ENCODE measurements at places on chromosomes 13 and 19.

- no peak for DNase-seq
Measured at GRCh38 chr13:34815526-34815925, 126.5 kb upstream of the NBEA start.

GRCh38 chr13:23744315-23744714, 144.9 kb downstream of the MIPEP start:
- DNase-seq: no peak

DNA sequence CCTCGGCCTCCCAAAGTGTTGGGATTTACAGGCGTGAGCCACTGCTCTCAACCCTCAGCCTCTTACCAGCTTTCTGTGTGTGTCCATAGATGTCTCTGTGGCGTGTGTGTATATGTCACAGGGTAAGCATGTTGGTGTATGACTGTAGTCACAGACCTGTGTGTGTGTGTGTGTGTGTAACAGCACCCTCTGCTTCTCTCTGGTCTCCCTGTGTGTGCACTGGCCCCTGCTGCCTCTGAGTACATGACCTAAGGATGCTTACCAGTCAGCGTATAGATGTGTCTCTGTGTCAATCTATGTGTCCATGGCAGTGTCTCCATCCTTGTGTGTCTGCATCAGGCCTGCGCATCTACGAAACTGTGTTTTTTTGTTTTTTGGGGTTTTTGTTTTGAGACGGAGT, 5.6 kb downstream of the AXL start:
- DNase-seq: no peak

- DNase-seq: peak; percentile 10
Measured at GRCh38 chr19:53140351-53140750, 7.6 kb upstream of the ZNF415 start.

DNA sequence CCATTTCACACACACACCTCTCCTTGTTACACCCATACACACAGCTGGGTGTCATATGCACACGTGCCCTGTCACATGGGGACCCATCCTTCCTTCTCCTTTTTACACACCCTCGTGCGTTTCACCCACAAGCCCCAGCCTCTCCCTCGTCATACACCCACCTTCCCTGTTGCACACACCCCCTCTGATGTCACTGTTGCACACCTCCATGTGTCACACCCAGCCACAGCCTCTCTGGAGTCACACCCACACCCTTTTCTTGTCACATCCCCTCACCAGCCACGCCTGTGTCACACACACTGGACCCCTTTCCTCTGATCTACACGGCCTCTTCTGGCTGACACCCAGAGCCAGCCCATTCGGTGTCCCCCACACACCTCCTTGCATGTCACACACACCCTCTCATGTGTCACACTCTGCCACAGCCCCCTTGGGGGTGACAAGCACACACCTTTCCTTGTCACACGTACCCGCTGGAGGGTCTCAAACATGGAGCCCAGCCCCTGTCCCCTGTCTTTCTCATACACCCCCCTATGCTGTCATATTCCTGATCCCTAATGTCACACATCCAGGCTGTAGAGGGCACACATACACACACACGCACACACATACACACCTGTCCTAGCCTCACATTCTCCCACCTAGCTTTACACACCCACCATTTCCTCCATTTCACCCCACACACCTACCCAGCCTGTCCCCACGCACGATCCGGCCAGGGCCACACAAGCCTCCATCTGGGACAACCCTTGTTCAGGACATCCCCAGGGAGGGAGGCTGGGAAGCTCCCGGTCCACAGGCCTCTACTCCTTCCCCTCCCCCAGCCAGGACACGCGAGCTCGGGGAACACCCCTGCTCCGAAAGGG, 1.4 kb downstream of the NOVA2 start:
- no peak for DNase-seq

DNA sequence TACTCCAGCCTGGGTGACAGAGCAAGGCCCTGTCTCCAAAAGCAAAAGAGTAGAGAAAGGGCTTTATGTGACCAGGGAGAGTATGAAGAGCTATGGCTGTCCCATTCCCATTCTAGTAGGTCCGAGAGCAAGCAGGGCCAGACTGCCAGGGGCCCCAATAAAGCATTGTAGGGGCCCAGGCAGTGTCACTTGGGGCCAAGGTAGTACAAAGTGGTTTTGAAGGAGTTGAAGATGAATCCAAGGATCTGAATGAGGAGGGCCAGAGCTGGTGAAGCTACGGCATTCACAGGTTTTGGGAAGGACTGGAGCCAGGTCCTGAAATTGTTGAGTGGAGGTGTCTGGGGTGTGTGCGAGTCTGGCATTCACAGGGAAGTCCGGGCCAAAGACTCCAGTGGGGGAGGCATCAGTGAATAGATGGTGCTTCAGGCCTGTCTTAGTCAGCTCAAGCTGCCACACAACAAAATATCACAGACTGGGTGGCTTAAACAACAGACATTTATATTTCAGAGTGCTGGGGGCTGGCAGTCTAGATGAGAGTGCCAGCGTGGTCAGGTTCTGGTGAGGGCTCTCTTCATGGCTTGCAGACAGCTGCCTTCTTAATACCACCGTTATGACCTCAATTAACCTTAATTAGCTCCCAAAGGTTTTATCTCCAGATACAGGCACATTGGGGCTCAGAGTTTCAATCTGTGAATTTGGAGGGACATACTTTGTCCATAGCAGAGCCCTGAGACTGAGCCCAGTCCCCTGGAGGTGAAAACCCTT, 9.9 kb downstream of the NACC1 start:
- no peak for DNase-seq

GRCh38 chr13:107977071-107977574, 238.2 kb downstream of the LIG4 start:
- peak; percentile 12 for DNase-seq

GRCh38 chr19:54502518-54503048, at the start of gene LAIR2:
LAIR2 (plus strand) TSS chr19:54502831; CDS start chr19:54502919, 88 bp downstream.
- DNase-seq: no peak

GRCh38 chr19:40224342-40225150, 1.9 kb downstream of the CCNP start:
- DNase-seq: no peak

DNA sequence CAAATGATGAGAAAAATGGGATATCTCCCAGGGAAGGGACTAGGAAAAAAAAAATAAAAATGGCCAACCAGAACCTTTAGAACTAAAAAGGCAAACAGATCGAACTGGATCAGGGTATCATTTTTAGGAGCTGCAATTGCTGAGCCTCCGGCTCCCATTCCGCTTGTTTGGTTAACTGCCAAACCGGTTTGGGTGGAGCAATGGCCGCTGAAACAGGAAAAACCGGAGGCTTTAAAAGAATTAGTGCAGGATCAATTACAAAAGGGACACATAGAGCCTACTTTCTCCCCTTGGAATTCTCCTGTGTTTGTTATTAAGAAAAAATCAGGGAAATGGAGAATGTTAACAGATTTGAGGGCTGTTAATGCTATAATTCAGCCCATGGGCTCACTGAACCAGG, 12.7 kb upstream of the ZNF443 start:
- no peak for DNase-seq

DNA sequence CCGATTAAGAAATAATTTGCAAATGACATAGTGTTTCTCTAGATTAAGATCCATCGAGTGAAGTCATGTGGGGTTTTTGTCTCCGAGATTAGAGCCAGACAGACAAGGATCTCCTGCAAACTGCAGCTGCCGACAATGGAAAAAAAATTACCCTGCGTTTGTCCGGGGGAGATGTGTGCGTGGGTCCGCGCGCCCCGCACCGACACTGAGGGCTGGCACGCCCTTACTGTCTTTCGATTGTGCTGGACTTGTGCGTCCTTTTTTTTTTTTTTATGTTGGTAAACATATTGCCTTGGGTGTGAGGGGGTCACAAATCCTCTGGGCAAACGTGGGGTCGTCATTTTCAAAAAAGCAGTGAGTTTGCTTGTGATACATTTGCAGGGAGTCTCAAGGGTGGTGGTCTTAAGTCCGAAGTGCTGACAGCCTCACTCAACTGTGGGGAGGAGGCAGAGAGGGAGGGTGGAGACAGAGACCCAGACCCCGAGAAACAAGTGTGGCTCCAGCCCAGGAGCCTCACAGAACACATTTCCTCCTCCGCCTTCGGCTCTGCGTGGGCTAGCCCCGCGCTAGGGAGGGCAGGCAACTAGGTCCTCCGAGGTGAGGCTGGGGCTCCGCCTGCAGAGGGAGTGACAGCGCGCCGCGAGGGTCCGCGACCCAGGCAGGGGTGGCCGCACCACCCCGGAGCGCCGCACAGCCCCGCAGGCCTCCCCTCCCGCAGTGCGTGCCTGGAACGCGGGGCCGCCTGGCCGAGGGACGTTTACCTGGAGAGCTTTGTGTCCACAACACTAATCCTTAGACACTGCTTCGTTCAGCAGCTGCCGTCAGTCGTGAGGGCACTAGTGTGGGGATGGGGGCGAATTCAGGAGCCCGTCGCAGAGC, 11.7 kb upstream of the SOX1 start:
- DNase-seq: no peak

DNA sequence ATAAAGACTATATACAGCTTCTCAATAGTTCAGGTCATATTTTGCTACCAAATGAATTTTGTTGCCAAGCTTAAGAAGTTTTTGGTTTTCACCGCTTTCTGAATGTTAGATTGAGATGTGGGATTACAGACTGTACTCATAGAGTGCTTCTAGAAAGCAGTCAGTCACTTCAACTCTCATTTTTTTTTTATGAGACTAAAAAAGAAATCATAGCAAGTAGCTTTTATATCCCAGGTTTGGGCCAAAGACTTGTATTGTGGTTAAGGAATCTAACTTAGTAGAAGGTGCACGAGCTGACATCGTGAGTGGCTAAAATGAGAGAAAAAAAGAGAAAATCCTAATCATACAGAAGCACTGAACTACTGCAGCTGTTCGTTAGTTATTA, 2.2 kb upstream of the USPL1 start:
- no peak for DNase-seq

DNA sequence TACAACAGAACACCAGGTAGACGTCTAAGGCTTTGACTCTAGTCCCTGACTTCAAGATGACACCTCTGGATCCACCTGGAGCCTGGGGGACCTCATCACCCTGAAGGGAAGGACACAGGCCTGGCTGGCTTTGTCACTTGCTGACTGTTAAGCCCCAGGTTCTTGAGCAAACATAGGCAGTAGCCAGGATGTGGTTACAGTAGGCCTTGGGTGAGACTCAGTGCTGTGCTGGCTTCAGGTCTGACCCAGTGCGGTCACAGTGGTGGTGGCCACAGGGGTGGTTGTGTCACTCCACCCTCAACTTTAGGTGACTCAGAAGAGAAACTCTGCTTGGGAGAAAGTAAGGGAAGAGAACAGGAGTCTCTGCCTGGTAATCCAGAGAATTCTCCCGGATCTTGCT, 497.8 kb downstream of the UQCRFS1 start:
- no peak for DNase-seq

DNA sequence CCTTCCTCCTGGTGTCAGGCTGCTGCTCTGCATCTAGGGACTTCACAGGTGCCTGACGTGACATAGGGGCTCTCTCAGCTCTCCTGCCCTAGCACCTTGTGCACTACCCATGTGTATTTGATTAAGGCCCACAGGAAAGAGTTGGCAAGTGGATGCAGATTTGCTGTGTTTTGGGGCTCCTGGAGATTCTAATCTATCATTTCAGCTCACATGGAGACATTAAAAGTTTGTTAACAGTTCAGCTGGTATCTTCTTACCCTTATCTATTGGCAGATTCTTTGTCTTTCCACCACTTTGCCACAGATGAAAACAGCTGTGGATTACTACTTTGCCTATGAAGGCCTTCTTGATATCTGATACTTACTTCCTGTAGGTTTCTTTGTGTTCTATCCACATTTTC, 41.9 kb downstream of the WASF3 start:
- DNase-seq: peak; percentile 43

DNA sequence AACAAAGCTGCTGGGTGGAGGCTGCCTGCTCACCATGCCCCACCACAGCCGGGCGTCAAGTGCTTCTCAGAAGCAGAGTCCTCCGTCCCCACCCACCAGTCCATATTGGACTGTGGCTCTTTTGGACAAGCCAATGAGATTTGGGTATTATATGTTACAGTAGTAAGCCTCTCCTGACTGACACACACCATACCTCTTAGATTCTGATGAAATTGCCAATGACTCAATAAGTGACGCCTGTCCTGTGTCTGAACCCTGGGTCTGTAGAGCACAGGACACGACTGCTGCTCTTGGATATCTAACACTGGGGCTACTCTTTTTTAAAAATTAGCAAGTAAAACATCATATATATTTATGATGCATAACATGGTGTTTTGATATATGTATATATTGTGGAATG, 44.8 kb upstream of the UBAC2 start:
- no peak for DNase-seq
